ENCODE measurements at places on chromosomes 3 and 15. TPM values are rescaled to one million over a fixed set of nuclear protein-coding genes. Genes with fewer than 3 reads are reported as not detected.

GRCh38 chr15:49064281-49064653 is 18.0 kb upstream of the SECISBP2L start:
- H3K4me3 ChIP-seq = no peak overlapping the region
- no peak overlapping the region for H3K27ac ChIP-seq
- DNase-seq = no peak
- no peaks in the 10 kb centered on the region for H3K36me3 ChIP-seq
- H3K27me3 ChIP-seq = no peaks in the 10 kb centered on the region

CFAP100 gene
- total RNA-seq = 0.12 TPM

GRAMD2A gene
- total RNA-seq = 0.43 TPM

GRCh38 chr3:186185194-186185787 is 76.4 kb upstream of the ETV5 start:
- H3K36me3 ChIP-seq = no peaks in the 10 kb centered on the region
- H3K27me3 ChIP-seq = peaks cover 72% of the 10 kb centered on the region
- no peak overlapping the region for H3K27ac ChIP-seq
- H3K4me1 ChIP-seq = no peaks in the 10 kb centered on the region
- no peak for DNase-seq

- no peak overlapping the region for H3K4me3 ChIP-seq
- H3K27ac ChIP-seq = no peak overlapping the region
- no peaks in the 10 kb centered on the region for H3K27me3 ChIP-seq
- DNase-seq = no peak
- no peaks in the 10 kb centered on the region for H3K36me3 ChIP-seq
Observed at GRCh38 chr3:111936191-111936841, 42.5 kb upstream of the ABHD10 start.

DNA sequence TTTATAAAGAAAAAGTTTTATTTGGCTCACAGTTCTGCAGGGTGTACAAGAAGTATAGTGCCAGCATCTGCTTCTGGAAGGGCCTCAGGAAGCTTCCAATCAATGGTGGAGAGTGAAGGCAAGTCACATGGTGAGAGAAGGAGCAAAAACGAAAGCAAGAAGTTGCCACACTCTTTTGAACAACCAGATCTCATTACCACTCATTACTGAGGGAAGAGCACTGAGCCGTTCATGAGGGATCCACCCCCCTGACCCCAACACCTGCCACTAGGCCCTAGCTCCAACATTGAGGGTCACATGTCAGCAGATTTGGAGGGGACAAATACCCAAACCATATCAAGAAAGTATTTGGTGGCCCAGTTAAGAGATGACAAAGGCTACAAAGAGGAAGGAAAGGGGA is 239.3 kb upstream of the UBE2E1 start:
- no peaks in the 10 kb centered on the region for H3K27me3 ChIP-seq
- H3K4me3 ChIP-seq = no peak overlapping the region
- H3K4me1 ChIP-seq = peaks cover 32% of the 10 kb centered on the region
- H3K36me3 ChIP-seq = no peaks in the 10 kb centered on the region
- no peak for DNase-seq

DNA sequence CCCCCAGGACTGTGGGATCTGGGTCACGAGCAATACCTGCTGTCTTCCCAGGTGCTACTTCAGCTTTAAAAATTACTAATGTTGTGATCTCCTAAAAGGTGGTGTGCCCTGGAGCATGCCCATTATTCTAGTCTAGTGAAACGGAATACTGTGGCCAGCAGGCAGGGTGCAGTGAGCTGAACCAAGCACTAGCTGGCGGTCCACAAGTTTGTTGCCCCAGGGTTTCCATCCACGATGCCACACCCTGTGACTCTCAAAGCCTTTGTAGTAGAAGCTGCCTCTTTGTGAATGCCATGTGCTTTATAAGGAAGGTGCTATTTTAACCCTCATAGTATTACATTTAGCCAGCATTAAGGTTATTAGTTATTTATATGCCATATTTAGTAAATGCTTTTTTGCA is 49.1 kb downstream of the PXYLP1 start:
- no peak overlapping the region for H3K27ac ChIP-seq
- H3K4me3 ChIP-seq = no peak overlapping the region
- no peak for DNase-seq
- no peaks in the 10 kb centered on the region for H3K4me1 ChIP-seq
- no peaks in the 10 kb centered on the region for H3K27me3 ChIP-seq
- H3K36me3 ChIP-seq = no peaks in the 10 kb centered on the region

LMCD1 gene
- total RNA-seq = not detected

DNA sequence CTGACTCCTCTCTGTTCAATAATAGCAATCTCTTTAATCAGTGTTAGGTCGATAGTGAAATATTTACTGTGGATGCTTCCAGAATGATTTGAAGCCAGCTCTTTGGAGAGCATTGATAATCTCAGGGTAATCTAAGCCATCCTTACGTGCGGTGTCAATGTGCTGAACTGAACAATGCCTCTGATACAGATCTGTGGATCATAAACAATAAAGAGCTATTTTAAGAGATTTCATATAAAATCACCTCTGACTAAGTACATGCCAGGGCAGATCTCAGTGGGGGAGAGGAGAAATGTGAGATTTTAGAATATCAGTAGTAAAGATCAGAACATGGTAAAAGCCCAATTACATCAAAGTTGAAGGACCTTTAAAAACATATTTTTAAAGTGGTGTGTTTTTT is 319.3 kb upstream of the GBE1 start:
- H3K27ac ChIP-seq = no peak overlapping the region
- no peaks in the 10 kb centered on the region for H3K27me3 ChIP-seq
- peaks cover 17% of the 10 kb centered on the region for H3K4me1 ChIP-seq
- H3K4me3 ChIP-seq = no peak overlapping the region
- H3K36me3 ChIP-seq = no peaks in the 10 kb centered on the region

DNA sequence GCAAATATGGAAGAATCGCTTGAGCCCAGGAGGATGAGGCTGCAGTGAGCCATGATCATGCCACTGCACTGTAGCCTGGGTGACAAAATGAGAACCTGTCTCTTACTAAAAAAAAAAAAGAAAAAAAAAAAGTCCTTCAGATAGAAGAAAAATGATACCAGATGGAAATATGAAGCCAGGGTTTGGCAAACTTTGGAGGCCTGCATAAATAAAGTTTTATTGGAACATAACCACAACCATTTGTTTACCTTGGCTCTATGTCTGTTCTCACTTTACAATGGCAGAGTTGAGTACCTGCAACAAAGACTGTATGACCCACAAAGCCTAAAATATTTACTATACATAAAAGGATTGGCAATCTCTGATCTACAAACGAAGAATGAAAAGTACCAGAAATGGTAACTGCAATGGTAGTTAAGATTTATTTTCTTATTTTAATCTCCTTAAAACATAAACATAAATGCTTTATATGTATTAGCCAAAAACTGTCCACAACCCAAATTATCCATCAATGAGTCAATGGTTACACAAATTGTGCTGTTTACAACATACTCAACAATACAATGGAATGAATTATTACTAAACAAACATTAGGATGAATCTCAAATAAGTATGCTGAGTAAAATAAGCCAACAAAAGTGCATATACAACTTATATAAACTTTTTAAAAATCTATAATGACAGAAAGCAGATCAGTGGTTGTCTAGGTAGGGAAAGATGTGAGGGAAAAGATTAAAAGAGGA is 41.8 kb downstream of the GOLGB1 start:
- H3K36me3 ChIP-seq = peaks cover 3% of the 10 kb centered on the region
- no peaks in the 10 kb centered on the region for H3K4me1 ChIP-seq
- H3K27me3 ChIP-seq = no peaks in the 10 kb centered on the region
- DNase-seq = no peak

GRCh38 chr3:126216416-126216815 is 36.0 kb upstream of the ALDH1L1 start:
- no peaks in the 10 kb centered on the region for H3K36me3 ChIP-seq
- no peak overlapping the region for H3K4me3 ChIP-seq
- peaks cover 20% of the 10 kb centered on the region for H3K27me3 ChIP-seq
- H3K27ac ChIP-seq = no peak overlapping the region

GRCh38 chr15:84669726-84670125 is 11.7 kb upstream of the NMB start:
- no peak overlapping the region for H3K4me3 ChIP-seq
- H3K27ac ChIP-seq = no peak overlapping the region
- no peaks in the 10 kb centered on the region for H3K27me3 ChIP-seq
- no peaks in the 10 kb centered on the region for H3K4me1 ChIP-seq
- DNase-seq = no peak
- H3K36me3 ChIP-seq = peaks cover 7% of the 10 kb centered on the region

DNA sequence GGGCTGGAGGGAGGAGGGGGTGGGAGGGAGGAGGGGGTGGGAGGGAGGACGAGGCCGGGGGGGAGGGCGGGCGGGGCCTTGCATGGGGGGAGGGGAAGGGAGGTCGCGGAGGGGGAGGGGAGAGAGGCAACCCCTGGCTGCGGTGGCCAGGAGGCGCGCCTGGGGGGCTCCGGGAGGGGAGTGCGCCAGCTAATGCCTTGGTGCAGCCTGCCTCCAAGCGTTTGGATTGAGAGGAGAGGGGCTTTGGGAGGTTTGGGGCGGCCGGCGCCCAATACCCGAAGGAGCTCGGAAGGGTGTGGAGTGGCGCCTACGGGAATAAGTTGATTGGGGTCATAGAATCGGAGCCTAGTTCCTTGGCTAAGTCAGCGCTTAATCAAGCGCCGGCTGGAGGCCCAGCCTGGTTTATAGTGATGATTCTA is 557 bp downstream of the TFG start:
- peak overlapping the region; percentile 93 for H3K4me3 ChIP-seq
- H3K4me1 ChIP-seq = peaks cover 12% of the 10 kb centered on the region
- peak overlapping the region; percentile 96 for H3K27ac ChIP-seq
- no peaks in the 10 kb centered on the region for H3K36me3 ChIP-seq
- H3K27me3 ChIP-seq = peaks cover 34% of the 10 kb centered on the region

GRCh38 chr3:157373783-157374182 is 62.9 kb upstream of the PTX3 start:
- H3K4me3 ChIP-seq = no peak overlapping the region
- no peak for DNase-seq
- H3K4me1 ChIP-seq = peaks cover 55% of the 10 kb centered on the region
- no peaks in the 10 kb centered on the region for H3K27me3 ChIP-seq
- no peaks in the 10 kb centered on the region for H3K36me3 ChIP-seq
- H3K27ac ChIP-seq = no peak overlapping the region

All from neural progenitor cell (in vitro differentiated cells).